Kidney (tissue), 22 donors: ENCODE measurements at places on chromosomes 6 and 20. TPM values are rescaled to one million over a fixed set of nuclear protein-coding genes. Genes with fewer than 3 reads are reported as not detected.

DNA sequence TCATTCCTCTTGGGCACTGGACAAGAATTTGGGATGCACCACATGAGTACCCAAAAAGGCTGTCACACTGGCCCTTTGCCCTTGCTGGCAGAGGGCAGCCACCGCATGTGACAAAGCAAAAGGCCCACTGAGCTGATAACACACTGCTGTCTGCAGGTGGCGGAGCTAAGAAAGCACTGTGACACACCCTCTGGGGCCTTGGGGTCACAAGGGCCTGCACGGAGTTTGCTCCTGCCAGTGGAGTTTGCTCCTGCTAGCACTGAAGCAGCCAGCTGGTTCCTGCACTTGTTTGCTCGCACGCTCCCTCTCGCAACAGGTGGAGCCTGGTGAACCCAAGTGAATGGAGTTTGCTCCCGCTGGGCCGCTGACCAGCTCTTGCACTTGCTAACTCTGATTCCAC, 132.6 kb downstream of the LCA5 start:
- H3K36me3 ChIP-seq, result no peaks in the 10 kb centered on the region
- no peak overlapping the region for H3K27ac ChIP-seq

DNA sequence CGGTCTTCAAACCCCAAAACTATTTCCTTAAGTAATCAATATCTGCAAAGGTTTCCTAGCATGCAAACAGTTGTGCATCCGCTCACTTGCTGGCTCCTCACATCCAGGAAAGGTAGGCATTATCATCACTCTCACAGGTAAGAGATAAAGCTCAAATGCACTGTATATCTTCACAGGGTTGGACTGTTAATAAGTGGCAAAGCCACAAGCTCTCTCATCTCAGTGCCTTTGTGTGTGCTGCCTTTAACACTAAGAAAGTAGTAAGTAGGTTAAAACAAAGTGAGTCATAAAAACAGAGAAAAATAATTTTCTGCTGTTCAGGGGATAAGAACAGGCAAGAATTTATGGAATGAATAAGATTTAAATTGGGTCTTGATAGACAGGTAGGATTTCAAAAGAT, 21.3 kb downstream of the MAN1A1 start:
- peaks cover 9% of the 10 kb centered on the region for H3K36me3 ChIP-seq
- peaks cover 4% of the 10 kb centered on the region for H3K4me1 ChIP-seq

GRCh38 chr20:43766385-43766784, 39.6 kb upstream of the GTSF1L start:
- H3K36me3 ChIP-seq, result no peaks in the 10 kb centered on the region
- H3K4me3 ChIP-seq, result no peak overlapping the region
- no peaks in the 10 kb centered on the region for H3K4me1 ChIP-seq
- H3K27ac ChIP-seq, result no peak overlapping the region

- no peak overlapping the region for H3K4me3 ChIP-seq
- H3K36me3 ChIP-seq, result no peaks in the 10 kb centered on the region
- H3K27ac ChIP-seq, result no peak overlapping the region
- H3K4me1 ChIP-seq, result peaks cover 4% of the 10 kb centered on the region
- DNase-seq, result no peak
These were observed 86.3 kb upstream of the ESR1 start for GRCh38 chr6:151721146-151721545.

DNA sequence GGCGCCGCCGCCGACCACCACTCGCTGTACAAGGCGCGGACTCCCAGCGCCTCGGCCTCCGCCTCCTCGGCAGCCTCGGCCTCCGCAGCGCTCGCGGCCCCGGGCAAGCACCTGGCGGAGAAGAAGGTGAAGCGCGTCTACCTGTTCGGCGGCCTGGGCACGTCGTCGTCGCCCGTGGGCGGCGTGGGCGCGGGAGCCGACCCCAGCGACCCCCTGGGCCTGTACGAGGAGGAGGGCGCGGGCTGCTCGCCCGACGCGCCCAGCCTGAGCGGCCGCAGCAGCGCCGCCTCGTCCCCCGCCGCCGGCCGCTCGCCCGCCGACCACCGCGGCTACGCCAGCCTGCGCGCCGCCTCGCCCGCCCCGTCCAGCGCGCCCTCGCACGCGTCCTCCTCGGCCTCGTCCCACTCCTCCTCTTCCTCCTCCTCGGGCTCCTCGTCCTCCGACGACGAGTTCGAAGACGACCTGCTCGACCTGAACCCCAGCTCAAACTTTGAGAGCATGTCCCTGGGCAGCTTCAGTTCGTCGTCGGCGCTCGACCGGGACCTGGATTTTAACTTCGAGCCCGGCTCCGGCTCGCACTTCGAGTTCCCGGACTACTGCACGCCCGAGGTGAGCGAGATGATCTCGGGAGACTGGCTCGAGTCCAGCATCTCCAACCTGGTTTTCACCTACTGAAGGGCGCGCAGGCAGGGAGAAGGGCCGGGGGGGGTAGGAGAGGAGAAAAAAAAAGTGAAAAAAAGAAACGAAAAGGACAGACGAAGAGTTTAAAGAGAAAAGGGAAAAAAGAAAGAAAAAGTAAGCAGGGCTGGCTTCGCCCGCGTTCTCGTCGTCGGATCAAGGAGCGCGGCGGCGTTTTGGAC, 2.0 kb downstream of the SOX4 start:
- peak overlapping the region; percentile 90 for H3K27ac ChIP-seq
- H3K36me3 ChIP-seq, result no peaks in the 10 kb centered on the region
- peak overlapping the region; percentile 88 for H3K4me3 ChIP-seq
- DNase-seq, result peak; percentile 63

GRCh38 chr6:138485586-138486248, 13.6 kb downstream of the NHSL1 start:
- H3K4me3 ChIP-seq, result no peak overlapping the region
- no peak overlapping the region for H3K27ac ChIP-seq
- DNase-seq, result no peak
- peaks cover 3% of the 10 kb centered on the region for H3K36me3 ChIP-seq
- peaks cover 7% of the 10 kb centered on the region for H3K4me1 ChIP-seq

- no peak for DNase-seq
- H3K4me1 ChIP-seq, result no peaks in the 10 kb centered on the region
- H3K27me3 ChIP-seq, result no peaks in the 10 kb centered on the region
- no peaks in the 10 kb centered on the region for H3K36me3 ChIP-seq
- no peak overlapping the region for H3K27ac ChIP-seq
- no peak overlapping the region for H3K4me3 ChIP-seq
These were observed 211.3 kb downstream of the FARS2 start for GRCh38 chr6:5472571-5472970.

DNA sequence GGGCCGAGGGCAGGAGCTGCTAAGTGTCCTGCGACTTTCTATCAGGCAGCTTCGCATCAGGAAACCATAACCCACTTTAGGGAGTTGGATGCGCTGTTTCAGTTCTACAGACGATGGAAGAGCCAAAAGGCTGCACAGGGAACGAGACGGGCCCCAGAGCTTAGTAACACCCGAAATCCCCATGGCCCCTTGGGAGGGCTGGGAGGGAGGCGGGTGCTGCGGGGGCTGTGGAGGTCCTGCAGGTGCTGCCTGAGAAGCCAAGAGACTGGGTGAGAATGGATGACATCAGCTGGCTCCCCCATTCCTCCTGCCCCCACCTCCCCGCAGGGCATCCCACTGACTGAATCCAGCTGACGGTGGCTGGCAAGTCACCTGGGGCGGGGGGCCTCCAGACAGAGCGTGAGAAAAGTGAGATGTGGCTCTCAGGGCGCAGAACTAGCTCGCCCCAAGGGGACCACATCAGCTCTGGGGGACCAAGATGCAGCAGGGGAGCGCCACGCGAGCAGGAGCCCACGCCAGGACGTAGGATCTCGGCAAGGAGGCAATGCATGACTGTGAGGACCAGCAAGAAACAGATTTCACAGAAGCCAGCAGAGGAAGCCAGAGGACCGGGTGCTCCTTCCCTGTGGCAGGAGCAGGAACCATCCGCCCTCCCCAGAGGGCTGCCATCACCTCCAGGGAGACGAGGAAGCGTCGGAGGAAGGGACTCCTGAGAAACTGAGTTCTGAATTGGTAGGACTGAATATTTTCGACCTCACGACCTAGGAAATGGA, 36.8 kb downstream of the PNLDC1 start:
- H3K27ac ChIP-seq, result no peak overlapping the region
- H3K27me3 ChIP-seq, result no peaks in the 10 kb centered on the region
- H3K4me3 ChIP-seq, result no peak overlapping the region
- no peak for DNase-seq
- H3K36me3 ChIP-seq, result no peaks in the 10 kb centered on the region
- H3K4me1 ChIP-seq, result no peaks in the 10 kb centered on the region

DNA sequence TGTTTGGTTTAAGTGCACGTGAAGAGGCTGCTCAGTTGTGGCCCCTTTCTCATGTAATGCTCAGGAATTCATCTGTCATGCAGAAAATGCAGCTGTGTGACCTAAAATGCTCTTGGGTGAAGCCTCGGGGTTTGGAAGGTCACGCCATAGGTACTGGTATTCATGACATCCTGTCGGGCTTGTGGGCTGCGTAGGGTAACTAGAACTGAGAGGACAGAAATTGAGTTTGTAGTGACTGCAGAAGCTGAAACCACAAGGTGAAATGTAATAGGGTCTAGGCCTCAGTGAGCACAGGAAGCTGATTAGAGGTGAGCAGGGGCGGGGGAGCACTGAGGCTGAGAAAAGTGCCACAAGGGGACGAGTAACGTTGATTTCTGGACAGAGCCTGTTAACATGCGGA, 128.8 kb downstream of the SOBP start:
- H3K36me3 ChIP-seq, result no peaks in the 10 kb centered on the region
- no peak overlapping the region for H3K4me3 ChIP-seq
- no peaks in the 10 kb centered on the region for H3K27me3 ChIP-seq
- no peak overlapping the region for H3K27ac ChIP-seq

The XKR7 gene
- total RNA-seq, result 0.06 TPM

DNA sequence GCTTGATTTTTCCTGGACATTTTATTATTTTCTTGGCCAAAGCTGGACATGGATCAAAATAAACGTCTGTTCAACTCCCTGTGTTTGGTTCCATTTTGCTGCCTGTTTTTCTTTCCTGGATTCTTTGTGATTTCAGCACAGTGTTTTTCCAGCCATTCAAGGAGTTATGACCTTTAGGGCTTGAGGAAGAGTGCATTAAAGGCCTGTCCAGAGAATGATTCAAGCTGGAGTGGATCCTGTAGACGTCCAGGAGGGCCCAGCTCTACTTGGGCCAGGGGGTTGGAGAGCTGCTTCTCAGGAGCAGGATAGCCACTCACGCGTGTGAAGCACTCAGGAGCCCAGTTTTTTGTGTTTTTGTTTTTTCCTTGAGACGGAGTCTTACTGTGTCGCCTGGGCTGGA, 56.5 kb upstream of the IER3 start:
- no peaks in the 10 kb centered on the region for H3K4me1 ChIP-seq
- no peaks in the 10 kb centered on the region for H3K27me3 ChIP-seq
- no peak overlapping the region for H3K4me3 ChIP-seq

The CST5 gene
- total RNA-seq, result not detected

DNA sequence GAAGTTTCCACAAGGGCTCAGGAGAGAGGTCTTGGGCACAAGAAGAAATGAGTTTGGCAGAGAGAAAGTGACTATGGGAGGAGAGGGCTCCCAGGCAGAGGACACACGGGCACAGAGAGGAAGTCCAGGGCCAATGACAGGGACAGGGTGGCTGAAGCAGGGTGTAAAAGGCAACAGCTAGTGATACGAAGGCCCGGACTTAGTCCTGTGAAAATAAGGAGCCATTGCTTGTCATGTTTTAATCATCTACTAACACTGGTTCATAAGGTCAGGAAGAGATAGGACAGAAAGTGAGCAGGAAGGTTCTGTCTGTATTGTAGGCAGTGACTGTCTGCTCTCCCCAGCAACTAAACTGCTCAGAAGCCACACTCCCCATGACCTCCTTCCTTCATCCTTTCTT, 204.7 kb upstream of the SHLD1 start:
- no peak overlapping the region for H3K4me3 ChIP-seq
- H3K27ac ChIP-seq, result no peak overlapping the region
- no peak for DNase-seq
- no peaks in the 10 kb centered on the region for H3K4me1 ChIP-seq
- peaks cover 5% of the 10 kb centered on the region for H3K36me3 ChIP-seq

DNA sequence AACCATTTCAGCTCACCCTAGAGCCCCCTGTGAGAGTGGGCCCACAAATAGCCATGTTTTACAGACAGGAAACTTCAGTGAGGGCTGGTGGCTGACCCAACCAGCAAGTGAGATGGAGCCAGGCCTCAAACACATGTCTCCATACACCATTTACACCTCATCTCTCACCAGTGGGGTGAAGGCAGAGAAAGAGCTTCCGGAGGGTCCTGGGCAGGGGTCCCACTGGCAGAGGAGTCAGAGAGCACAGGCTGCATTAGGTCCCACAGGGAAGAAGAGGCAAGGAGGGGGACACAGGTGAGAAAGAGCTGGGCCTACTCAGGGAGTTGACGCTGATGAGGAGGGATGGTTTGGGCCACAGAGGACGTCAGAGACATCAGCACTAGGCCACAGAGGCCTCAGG, 172.6 kb downstream of the VEGFA start:
- H3K4me3 ChIP-seq, result no peak overlapping the region
- H3K36me3 ChIP-seq, result no peaks in the 10 kb centered on the region
- no peak for DNase-seq
- no peak overlapping the region for H3K27ac ChIP-seq

The HLA-DMA gene
- 98.5 TPM for total RNA-seq

- H3K27me3 ChIP-seq, result no peaks in the 10 kb centered on the region
- no peak for DNase-seq
- H3K36me3 ChIP-seq, result no peaks in the 10 kb centered on the region
- no peaks in the 10 kb centered on the region for H3K4me1 ChIP-seq
These were observed 35.6 kb upstream of the TRAM2 start for GRCh38 chr6:52612336-52613054.

The ZNF311 gene
- 1.6 TPM for total RNA-seq

The RNF182 gene
- 3.9 TPM for total RNA-seq

DNA sequence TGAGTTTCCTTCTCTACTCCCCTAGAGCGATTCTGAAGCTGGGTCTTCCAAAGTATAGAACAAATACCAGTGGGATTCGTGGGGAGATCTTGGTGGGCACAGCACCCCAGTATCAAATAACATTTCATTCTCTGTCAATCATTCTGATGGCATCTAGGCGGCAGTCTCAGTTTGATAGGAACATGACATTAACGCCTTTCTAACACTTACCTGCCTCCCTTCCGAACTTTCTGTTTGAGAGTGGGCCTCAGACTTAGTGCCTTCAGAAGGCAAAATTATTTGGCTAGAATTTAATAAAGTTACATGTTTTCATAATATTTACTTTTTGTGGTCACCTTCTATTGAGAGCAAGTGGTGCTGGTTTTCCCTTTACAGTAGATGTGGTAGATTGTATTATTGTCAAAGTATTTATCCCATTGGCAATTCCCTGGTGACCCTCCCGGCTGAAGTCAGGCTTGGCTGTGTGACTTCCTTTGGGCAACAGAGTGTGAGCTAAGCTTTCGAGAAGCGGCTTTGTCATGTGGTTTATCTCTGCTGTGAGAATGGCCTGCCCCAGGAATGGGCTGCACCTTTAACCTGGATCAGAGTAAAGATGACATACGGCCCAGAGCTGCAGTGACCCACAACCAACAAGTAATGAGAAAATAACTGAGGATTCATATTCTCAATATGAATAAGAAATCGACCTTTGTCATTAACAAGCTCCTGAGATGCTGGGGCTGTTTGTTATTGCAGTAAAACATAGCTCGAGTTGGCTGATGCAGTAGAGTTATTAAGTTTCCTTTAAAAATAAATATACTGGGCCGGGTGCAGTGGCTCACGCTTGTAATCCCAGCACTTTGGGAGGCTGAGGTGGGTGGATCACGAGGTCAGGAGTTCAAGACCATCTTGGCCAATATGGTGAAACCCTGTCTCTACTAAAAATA, 45.2 kb upstream of the PTPN1 start:
- no peaks in the 10 kb centered on the region for H3K4me1 ChIP-seq
- H3K4me3 ChIP-seq, result no peak overlapping the region
- no peaks in the 10 kb centered on the region for H3K36me3 ChIP-seq

The DUSP15 gene
- total RNA-seq, result 13.2 TPM

- DNase-seq, result no peak
- no peaks in the 10 kb centered on the region for H3K27me3 ChIP-seq
- no peak overlapping the region for H3K27ac ChIP-seq
- H3K4me3 ChIP-seq, result no peak overlapping the region
- no peaks in the 10 kb centered on the region for H3K36me3 ChIP-seq
- H3K4me1 ChIP-seq, result no peaks in the 10 kb centered on the region
These were observed 36.0 kb upstream of the FOXA2 start for GRCh38 chr20:22620342-22620741.
